ENCODE measurements at places on chromosomes 5 and 9.

- DNase-seq: no peak
These were observed 721 bp downstream of the GIN1 start for GRCh38 chr5:103119070-103119764.

GRCh38 chr5:37869216-37869615, 29.4 kb upstream of the GDNF start:
- DNase-seq: no peak

- DNase-seq: no peak
These were observed 37.6 kb upstream of the CCDC152 start for GRCh38 chr5:42719034-42719433.

DNA sequence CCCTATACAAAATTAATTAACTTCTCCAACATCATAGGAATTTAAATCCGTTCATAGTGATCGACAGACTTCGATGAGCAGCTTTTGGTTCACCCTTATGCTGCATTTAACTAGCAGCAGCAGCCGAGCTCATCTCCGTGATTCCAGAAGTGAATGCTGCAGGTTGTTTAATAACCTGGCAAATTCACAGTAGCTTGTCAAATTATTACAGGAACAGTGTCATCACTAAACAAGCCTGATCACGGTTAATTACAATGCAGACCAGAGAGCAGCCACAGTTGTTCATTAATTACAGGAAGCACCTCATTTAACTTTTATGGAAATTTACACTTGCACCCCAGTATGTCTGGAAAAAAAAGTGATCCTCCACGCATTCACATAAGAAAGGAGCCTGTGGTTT, 188.2 kb downstream of the BNC2 start:
- no peak for DNase-seq

DNA sequence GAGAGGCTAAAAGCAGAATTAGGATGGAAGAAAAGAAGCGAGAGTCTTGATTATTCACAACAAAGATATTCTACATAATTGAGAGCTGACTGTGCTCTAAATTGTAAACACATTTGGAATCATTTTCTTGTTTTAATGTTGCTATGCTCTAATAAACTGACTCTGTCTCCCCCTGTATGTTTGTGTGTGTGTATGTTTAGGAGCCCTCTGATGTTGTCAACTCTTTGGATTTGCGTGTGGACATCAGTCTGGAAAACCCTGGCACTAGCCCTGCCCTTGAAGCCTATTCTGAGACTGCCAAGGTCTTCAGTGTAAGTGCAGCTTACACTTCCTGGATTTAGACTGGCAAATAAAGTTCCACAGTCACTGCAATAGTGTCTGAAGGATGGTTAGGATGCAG, 37.8 kb downstream of the MOCS2 start:
- no peak for DNase-seq

Data from stimulated activated CD4-positive, alpha-beta T cell treated with anti-CD3 and anti-CD28 coated beads, Interleukin-1b, Interleukin-23, amount 100 ng/mL, for 4 hours (primary cell).